NCI-H2081 treated with DMSO at 0.1 percent for 48 hours (cell line): ENCODE measurements at places on chromosomes 6 and 20.

GRCh38 chr6:110039364-110039980 is 61.4 kb downstream of the GPR6 start:
- peak; percentile 42 for DNase-seq

- no peak for DNase-seq
These were observed 192.0 kb downstream of the GRIK2 start for GRCh38 chr6:101585501-101585900.

DNA sequence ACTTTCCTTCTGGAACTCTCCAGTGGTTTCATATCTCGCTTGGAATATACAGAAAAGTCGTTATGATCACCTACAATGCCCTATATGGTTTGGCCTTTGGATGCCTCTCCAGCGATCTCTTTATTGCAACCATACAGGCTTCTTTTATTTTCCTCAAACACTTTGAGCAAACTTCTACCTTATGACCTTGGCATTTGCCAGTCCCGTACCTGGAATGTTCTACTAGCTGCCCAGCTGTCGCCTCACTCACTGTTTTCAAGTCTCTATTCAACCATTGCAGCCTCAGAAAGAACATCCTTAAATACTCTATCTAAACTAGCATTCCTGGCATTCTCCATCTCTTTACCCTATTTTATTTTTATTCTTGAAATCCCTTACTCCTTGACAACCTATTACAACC is 50.4 kb upstream of the NEDD9 start:
- no peak for DNase-seq

GRCh38 chr6:70379473-70380013 is 33.8 kb upstream of the FAM135A start:
- DNase-seq, result no peak

GRCh38 chr20:44601801-44602204 is 19.4 kb downstream of the PKIG start:
- no peak for DNase-seq

DNA sequence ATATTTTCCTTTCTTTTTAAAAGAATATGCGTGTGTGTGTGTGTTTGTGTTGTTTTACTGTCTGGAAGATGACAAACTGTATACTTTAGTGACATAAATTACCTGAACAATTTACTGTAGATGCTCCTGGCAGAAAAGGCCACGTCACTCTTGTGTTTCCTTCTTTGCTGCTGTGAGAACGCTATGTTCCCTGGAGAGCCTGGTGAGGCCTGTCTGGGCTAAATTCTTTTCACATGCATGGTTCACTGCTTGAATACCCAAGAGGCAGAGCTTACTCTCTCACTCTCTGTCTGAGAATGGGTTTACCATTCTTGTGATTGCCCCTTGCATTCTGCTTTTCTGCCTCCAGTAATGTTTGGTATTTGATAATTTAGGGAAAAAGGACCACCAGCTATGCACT is 64.3 kb downstream of the EDN1 start:
- no peak for DNase-seq

GRCh38 chr6:38420207-38420606 is 219.5 kb downstream of the BTBD9 start:
- DNase-seq, result no peak

GRCh38 chr6:132931936-132932514 is 117.7 kb downstream of the RPS12 start:
- no peak for DNase-seq

DNA sequence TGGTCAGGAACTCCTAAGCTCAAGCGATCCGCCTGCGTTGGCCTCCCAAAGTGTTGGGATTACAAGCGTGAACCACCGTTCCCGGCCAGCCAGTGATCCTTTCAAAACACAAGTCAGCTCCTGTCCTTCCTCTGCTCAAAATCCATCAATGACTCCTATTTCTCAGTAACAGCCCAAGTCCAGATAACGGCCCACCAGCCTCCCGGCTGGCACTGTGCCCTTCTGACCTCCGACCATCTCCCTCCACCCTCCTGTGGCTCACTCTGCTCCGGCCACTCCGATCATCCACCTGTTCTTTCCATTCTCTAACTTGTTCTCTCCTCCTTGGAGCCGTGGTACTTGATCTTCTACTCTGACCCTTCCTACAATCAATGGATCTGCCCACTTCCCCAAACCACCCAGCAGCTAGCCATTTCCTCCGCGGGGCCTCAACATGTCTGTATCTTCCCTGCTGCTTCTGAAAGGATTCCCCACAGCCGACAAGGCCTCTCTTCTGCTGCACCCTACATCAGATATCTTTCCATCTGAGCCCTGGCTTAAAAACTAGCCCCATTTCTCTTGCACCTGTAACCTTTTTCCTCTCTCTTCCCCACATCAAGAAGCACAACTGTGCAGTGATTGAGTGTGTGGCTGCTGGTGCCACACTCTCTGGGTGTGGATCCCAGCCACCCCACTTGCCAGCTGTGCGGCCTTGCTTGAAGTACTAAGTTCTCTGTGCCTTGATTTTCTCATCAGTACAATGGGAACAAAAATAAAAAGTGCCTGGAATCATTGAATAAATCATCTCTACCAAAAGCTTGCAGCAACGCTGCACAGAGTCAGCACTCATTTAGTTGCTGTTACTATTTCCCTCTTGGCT is 6.1 kb upstream of the ZMYND8 start:
- DNase-seq, result no peak

- no peak for DNase-seq
These were observed 174.8 kb downstream of the CDH26 start for GRCh38 chr20:60132827-60133670.

GRCh38 chr6:32183030-32183429 is 1.0 kb downstream of the AGER start:
- DNase-seq, result no peak

DNA sequence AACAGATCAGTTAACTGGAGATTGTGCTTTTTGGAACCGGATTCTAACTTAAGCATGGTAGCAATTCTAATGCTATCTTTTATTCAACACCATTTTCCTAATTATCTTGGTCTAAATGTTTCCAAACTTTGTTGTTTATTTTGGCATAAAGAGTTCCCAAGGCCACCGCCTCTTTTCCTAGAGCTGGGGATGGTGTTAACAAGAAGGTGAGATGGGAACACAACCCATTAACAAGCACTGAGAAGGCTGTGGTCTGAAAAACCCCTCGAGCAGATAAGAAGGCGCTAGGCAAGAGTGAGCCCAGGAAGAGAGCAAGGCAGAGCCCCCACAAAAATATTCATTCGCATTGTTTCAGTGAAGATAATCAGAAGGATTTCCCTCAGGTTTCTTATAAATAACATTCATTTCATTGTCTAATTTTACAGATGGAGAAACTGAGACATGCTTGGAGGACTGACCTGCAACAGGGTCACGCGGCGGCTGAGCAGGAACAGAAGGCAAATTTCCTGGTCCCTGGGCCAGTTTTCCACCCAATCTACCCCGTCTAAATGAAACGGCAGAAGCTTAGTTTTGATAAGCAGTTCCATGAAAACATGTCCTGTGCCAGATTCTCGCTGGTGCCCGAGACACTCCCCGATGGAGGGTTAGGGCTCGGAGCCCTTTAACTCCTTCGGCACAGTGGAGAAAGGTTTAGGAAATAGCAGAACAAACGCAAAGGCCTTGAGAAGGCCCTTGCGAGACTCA is 155.6 kb downstream of the FOXC1 start:
- no peak for DNase-seq

DNA sequence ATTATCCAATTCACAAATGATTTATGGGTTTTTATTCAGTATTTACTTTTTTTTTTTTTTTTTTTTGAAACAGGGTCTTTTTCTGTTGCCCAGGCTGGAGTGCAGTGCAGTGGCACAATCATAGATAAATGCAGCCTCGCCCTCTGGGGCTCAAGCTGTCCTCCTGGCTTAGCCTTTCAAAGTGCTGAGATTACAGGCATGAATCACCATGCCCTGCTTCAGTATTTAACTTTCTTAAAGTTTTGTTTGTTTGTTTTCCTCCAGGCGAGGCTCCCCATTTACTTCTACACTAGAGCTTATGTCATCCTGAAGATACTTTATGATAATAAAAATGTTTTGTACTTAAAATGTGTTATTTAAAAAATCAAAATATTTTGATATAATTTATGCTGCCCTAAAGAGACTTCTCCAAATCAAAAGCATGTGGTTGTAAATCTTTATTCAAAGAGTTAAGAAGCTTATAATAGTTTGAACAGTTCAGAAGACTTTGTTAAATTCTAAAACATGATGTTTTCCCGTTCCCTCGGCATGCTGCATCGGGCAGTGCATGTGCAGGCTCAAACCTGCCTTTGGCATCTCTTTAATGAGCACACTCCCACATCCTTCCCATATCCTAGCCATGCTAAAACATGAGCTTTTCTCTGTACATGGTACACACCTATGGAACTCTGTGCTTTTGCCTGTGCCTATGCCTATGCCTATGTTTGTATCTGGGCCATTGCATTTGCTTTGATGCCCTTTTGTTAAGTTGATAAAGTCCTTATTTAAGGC is 11.0 kb downstream of the SMPDL3A start:
- no peak for DNase-seq

GRCh38 chr6:29792123-29793035 is 35.2 kb upstream of the HLA-G start:
- no peak for DNase-seq

DNA sequence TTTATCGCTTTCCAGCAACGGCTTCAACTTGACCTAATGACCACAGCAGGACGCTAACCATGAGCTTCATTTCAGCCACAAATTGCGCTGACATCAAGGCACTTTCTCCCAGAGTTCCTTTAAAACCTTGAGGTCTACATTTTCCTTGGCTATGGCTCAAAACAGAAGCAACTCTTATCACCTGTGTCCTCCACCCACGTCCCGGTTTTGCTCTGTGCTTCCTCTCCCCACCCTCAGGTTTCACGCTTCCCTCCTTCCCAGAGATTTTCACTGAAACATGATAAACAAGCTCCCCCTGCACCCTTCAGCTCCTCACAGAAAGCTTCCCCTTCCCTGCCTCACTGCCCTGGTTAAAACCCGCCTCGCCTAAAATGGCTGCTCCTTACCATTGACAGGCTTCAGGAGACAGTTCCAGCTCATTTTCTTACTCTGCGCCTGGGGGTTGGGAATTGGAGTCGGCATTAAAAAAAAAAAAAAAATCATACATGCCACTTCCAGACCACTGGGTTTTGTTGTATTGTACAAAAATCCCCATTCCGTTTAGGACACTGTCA is 229.5 kb downstream of the UBE3D start:
- no peak for DNase-seq

- no peak for DNase-seq
These were observed 460.9 kb upstream of the KHDRBS2 start for GRCh38 chr6:62746968-62747367.

- DNase-seq, result no peak
These were observed 288.2 kb upstream of the MAN1A1 start for GRCh38 chr6:119637768-119638167.

DNA sequence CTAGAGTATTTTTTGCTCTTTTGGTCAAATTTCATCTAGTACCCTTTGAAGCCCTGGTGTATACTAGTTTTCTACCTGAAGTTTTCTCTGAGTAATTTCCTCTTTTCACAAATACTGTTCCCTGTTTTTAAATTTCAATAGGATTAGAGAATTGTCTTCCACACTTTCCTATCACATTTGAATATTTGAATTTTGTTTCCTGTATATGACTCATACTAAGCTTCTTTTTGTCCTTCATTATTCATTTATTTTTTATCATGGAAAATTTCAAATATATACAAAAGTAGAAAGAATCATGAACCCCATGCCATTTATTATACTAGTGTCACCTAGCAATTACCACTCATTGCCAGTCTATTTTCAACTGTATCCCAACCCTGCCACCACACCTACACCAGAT is 52.7 kb downstream of the LHFPL5 start:
- DNase-seq, result no peak

DNA sequence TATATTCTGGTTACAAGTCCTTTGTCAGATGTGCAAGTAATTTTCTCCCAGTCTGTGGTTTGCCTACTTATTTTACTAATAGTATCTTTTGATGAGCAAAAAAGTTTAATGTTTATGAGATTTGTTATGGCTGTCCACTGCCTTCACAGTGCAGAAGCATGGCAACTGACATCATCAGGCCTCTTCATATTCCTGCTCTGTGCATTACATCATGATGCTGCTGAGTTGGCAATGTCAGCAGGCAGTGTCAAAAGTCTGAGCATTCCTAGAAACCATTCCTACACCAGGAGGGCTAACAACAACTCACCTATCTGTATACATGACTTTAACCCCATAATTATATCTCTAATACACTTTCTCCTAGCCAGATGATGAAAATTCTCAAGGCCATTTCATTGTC is 10.8 kb upstream of the OR2B2 start:
- no peak for DNase-seq

DNA sequence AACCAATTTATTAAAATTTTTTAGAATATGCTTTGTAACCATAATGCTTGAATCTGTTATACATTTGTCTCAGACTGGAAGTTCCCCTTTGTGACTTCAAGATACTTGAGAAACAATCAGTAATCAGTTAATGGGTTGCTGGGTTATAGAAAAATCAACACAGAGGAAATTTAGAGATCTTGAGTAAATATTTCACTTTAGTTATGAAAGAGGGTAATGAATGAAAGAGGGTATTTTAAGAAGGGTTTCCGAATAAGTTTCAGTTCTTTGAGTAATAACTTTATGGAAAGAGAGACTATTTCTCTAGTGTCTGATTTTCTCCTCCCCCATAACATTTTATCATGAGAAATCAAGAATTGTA is 21.4 kb downstream of the ZFAND3 start:
- DNase-seq, result no peak

GRCh38 chr6:20868397-20869096 is 334.3 kb downstream of the CDKAL1 start:
- DNase-seq, result peak; percentile 98

- no peak for DNase-seq
These were observed 11.4 kb downstream of the ANKS1A start for GRCh38 chr6:34900321-34901031.

- no peak for DNase-seq
These were observed 60.1 kb downstream of the MTHFD1L start for GRCh38 chr6:150925590-150925928.

DNA sequence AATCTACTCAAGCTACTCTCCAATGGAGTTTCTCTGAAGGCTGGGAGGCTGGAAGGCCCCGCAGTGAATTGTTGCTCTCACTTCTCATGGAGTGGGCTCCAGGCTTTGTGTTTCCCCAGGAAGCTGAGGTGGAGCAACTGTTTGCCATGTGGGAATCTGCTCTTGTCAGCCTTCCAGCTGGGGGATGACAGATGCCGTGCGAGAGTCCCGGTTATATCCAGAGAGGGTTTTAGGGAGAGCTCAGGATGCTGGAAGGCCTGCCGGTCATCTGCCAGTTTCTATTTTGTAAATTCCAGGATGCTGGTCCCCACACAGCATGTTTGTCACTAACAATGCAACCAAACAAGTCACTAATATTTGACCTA is 98.2 kb upstream of the NAA20 start:
- no peak for DNase-seq

DNA sequence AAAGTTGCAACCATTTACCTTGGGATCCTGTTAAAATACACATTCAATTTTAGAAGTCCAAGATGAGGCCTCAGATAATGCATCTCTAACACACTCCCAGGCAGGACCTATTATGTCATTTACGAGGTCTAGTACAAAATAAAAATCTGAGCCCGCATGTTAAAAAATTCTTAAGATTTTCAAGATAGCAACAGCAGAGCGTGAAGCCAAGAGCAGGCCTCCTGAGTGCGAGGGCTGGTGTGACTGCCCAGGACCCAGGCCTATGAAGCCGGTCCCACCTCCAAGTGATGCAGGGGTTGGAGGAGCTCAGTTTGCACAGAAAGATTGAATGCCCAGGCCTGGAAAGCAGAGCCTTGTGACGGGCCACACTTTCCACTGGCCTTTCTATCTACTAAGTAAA is 211.1 kb upstream of the KCNQ5 start:
- DNase-seq, result no peak

- DNase-seq, result no peak
These were observed 1.4 kb downstream of the NFYA start for GRCh38 chr6:41073968-41074691.

- peak; percentile 11 for DNase-seq
These were observed 9.0 kb downstream of the ATF6B start for GRCh38 chr6:32118782-32119628.
